ENCODE measurements at places on chromosomes 13 and 19.
A peak's percentile ranks its signal among the peaks of the same experiment; 100 is the strongest.

DNA sequence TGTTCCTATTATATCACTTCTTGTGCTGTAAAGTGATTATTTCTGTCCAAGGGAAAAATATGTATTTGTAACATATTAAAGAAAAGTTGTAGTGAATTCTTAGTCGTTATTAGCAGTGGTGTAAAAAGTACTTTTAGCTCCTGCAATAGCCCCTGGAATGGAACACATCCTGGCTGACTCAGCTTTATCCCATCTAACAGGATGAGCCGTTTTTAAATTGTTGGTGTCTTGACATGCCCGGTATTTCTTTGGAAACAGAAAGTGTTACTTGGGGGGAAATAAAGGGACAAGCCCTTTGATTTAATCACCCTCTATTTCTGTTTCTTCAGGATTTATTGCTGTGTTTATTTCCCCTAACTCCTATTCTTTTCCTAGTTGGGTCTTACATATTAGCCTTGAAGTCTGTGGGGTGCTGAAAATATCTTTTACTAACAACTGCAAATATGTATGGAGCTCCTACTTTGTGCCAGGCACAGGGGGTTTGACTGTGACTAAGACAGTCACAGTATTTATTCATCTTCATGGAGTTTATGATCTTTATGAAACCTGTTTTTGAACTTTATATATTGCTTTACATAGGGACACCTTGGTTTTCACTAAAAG is 17.9 kb downstream of the COG3 start:
- DNase-seq = no peak

GRCh38 chr13:109465148-109465547 is 321.2 kb downstream of the IRS2 start:
- DNase-seq = no peak

DNA sequence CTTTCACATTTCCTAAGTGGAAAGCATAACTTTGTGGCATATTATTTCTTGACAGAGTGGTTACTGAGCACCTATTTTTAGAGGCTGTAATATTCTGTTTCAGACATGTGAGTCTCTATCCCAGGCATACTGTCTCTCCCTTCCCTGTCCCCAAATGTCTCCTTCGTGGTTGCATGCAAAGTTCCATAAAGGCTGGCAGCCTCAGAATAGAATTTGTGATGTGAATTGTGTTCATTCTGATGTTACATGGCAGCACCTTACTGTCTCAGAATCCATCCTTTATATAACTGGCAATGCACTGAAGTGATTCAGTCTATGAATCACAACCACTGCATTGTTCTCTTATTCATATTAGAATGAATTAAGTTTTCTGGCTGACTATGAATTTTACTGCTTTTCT is 89.0 kb upstream of the SLC7A1 start:
- DNase-seq = peak; percentile 16

- no peak for DNase-seq
Measured at GRCh38 chr13:79904581-79904980, 423.6 kb downstream of the NDFIP2 start.

GRCh38 chr19:51703575-51704515 is 10.7 kb downstream of the SPACA6 start:
- DNase-seq = peak; percentile 86

- DNase-seq = no peak
Measured at GRCh38 chr19:28701491-28701890, 511.5 kb downstream of the UQCRFS1 start.

DNA sequence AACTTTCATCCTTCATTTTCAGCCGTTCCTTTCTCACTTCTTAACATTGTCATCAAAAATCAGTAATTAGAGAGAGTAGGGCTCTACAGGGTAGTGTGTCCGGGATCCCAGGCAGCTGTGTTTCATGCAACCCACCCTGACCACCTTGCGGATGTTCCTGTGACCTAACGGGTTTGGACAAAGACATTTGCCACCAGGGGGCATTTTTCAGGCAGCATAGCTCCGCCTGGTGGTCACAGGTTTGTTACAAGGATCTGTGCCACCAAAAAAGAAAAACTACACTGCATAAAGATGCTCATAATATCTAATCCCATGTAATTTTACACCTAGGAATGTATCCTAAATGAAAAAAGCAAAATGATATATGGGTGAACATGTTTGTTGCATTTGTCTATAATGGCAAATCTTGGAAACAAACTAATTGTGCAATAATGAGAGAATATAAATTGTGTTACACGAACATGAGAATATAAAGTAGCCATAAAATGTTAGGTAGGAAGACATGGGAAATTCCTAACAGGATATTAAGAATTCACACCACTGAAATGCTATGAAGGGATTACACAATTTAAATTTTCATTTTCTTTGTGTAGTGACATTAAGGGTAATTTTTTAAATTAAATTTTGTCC is 123.0 kb downstream of the SLC7A1 start:
- DNase-seq = peak; percentile 44

DNA sequence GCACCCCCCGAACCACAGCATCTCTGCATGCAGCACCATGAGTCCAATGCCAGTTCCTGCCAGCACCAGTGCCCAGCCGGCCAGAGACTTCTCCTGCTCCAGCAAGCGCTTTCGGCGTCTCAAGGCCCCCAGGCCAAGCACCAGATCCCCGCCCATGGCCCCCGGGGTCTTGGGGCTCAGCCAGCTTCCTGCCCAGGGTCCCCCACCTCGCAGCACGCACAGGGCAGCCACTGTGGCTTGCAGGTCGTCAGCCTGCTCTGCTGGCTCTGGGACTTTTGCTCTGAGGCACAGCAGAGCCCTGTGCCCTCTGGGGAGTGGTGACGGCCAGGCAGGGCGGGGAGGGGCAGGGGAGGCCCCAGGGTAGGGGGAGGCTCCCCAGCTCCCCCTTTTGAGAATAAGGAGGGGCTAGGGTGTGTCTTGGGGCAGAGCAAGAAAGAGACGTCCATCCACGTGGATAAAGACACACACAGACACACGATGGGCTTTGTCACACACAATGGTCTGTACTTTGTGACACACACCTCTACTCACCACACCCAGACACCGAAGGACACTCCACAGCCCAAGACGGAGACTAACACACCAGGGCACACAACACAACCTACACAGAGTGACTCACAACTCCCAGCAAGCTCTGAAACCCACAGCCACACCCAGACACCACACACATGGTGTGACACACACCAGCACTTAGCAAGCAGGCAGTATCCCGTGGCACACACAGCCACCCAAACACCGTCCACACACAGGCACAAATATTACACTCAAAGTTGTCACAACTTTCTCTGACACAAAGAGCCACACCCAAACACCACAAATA is at the start of gene KCNN4:
Gene KCNN4, minus strand, starts transcription at position 268 of the 820 bp plus-strand sequence. Its CDS starts 112 bp downstream, at position 156.
- DNase-seq = no peak

GRCh38 chr19:10074153-10074552 is 12.0 kb upstream of the SHFL start:
- no peak for DNase-seq

- DNase-seq = no peak
Measured at GRCh38 chr19:39430675-39431593, 4.8 kb downstream of the RPS16 start.

GRCh38 chr13:44274771-44275205 is 98.8 kb upstream of the SERP2 start:
- DNase-seq = no peak

DNA sequence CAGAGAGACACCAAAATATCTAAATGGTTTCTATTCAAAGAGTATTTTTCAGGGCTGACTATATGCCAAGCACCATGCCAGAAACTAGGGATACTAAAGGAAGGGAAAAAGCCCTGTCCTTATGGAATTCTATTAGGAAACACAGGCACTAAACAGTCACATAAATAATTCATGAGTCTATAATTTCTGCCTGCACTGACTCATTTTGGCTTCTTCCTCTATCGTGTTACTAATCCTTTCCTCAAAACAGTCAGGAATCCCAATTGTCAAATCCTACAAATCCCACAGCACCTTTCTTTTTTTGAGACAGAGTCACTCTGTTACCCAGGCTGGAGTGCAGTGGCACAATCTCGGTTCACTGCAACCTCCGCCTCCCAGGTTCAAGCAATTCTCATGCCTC is 29.2 kb downstream of the XPO4 start:
- DNase-seq = no peak

- no peak for DNase-seq
Measured at GRCh38 chr13:114325729-114326128, 11.4 kb downstream of the CHAMP1 start.

- DNase-seq = no peak
Measured at GRCh38 chr19:11860721-11861120, 12.2 kb downstream of the ZNF439 start.

GRCh38 chr19:12766051-12766521 is 9.3 kb downstream of the HOOK2 start:
- DNase-seq = no peak

- no peak for DNase-seq
Measured at GRCh38 chr13:108915095-108915633, 285.8 kb downstream of the MYO16 start.
